ENCODE measurements at places on chromosomes 5 and 9. TPM values are rescaled to one million over a fixed set of nuclear protein-coding genes. Genes with fewer than 3 reads are reported as not detected.

GRCh38 chr9:38371495-38371894, 21.0 kb upstream of the ALDH1B1 start:
- DNase-seq: no peak

GRCh38 chr5:83265318-83265717, 188.0 kb downstream of the XRCC4 start:
- no peak for DNase-seq

- no peak for DNase-seq
Measured at GRCh38 chr9:102244916-102245315, 506.5 kb upstream of the GRIN3A start.

SEC61B gene
- total RNA-seq: 107 TPM

LRRC14B gene
- not detected for total RNA-seq

ZNF366 gene
- not detected for total RNA-seq

AIF1L gene
- total RNA-seq: 1.0 TPM

PTGS1 gene
- 0.07 TPM for total RNA-seq
